A172 (cell line): ENCODE measurements at places on chromosomes 12 and 14.
A peak's percentile ranks its signal among the peaks of the same experiment; 100 is the strongest.

- DNase-seq, result no peak
Observed at GRCh38 chr14:61342932-61343331, 21.6 kb downstream of the PRKCH start.

- DNase-seq, result no peak
Observed at GRCh38 chr12:127555071-127555470, 711.9 kb upstream of the TMEM132C start.

- DNase-seq, result peak; percentile 23
Observed at GRCh38 chr14:88129306-88130056, 124.5 kb downstream of the GPR65 start.

GRCh38 chr12:91213-91612 lies 24.6 kb downstream of the IQSEC3 start:
- no peak for DNase-seq
